Vein endothelial cell (primary cell): ENCODE measurements at places on chromosomes 1 and 21. TPM values are rescaled to one million over a fixed set of nuclear protein-coding genes. Genes with fewer than 3 reads are reported as not detected.

Gene MPL
- under 0.01 and 0.10 TPM in 2 replicates for total RNA-seq

Gene NBPF6
- not detected in 2 replicates for total RNA-seq

Gene PADI2
- total RNA-seq = under 0.01 TPM in 1 of 2 replicates, not detected in the other

Gene ASCL5
- total RNA-seq = not detected in 2 replicates

Gene RHD
- total RNA-seq = not detected in 2 replicates

Gene CELA2A
- total RNA-seq = not detected in 2 replicates

Gene HPCA
- not detected in 2 replicates for total RNA-seq

Gene RPTN
- not detected in 2 replicates for total RNA-seq

Gene WDR64
- not detected in 2 replicates for total RNA-seq

Gene ADCY10
- total RNA-seq = 0.48 TPM in 1 of 2 replicates, not detected in the other

Gene ERMAP
- 7.8 and 10.5 TPM in 2 replicates for total RNA-seq

Gene C4BPA
- total RNA-seq = not detected in 2 replicates

Gene LYPD8
- total RNA-seq = not detected in 2 replicates

Gene AQP10
- total RNA-seq = 0.65 TPM in 1 of 2 replicates, not detected in the other

Gene MTARC1
- 0.98 and 1.1 TPM in 2 replicates for total RNA-seq

Gene ARTN
- not detected in 2 replicates for total RNA-seq

Gene FCMR
- 0.38 TPM in 1 of 2 replicates, not detected in the other for total RNA-seq

Gene UBASH3A
- not detected in 2 replicates for total RNA-seq

Gene CFAP74
- total RNA-seq = not detected in 2 replicates

Gene C1QTNF12
- 0.33 and 0.76 TPM in 2 replicates for total RNA-seq
